ENCODE measurements at places on chromosomes 11 and 22.

- DNase-seq = no peak
Measured at GRCh38 chr11:66787934-66788758, 55.1 kb upstream of the RCE1 start.

DNA sequence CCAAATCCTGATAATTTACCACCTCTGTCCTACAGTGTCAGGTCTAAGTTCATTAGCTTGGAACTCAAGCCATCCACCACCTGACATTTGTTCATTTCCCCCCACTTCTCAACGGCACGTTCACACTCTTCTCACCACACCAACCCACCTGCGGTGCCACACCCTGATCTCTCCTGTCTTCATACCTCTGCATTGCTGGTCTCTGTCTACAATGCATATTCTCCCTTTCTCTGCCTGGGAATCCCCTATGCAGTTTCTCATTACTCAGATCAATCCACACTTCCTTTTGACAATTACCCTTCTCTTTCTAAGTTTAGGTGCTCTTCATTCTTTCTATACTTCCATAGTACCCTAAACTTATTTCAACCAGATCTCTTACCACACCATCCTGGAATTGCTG lies 20.4 kb upstream of the EMSY start:
- DNase-seq = no peak

DNA sequence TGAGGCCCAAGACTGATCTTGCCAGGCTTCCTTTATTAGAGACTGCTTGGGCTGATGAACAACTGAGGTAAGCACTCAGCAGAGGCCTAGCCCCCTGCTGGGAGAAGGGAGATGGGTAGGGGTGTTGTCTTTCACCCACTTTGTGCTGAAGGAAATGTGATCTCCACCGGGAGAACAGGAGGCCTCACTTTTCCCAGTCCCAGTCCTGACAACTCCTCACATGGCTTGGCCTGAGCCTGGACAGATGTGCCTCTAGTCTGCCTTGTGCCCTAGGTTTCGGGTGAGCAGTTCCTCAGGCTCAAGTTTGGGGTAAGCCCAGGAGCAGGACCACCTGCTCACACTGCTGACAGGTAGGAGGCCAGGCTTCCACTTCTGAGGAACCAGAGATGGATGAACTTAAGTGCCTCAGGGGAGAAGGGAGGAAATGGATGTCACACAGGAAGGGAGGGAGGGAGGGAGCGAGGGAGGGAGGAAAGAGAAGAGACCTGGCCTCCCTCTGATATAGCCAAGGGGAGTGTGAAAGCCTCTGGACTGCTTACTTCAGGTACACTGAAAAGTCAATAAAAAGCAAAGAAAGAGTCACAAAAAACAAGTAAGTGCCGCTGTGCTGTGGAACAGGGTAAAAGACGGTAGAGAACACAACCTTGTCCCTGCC lies 8.1 kb downstream of the CLPB start:
- DNase-seq = peak; percentile 72

DNA sequence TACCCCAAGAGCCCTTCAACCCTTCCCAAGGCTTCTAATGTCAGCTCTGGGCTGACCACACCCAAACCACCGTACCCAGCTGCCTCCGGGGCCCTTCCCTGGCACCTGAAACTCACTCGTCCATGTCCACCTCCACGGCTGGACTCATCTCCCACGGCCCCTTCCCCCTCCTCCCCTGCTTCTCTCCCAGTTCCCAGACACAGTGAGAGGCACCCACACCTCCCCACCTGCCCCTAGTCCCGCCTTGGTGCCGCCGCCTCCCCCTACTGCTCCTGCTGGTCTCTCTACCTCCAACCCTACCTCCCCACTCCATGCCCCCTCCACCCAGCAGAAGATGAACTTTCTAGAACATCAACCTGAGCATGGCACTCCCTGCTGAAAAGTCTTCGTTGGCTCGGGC lies 39.5 kb downstream of the ELFN2 start:
- DNase-seq = no peak

DNA sequence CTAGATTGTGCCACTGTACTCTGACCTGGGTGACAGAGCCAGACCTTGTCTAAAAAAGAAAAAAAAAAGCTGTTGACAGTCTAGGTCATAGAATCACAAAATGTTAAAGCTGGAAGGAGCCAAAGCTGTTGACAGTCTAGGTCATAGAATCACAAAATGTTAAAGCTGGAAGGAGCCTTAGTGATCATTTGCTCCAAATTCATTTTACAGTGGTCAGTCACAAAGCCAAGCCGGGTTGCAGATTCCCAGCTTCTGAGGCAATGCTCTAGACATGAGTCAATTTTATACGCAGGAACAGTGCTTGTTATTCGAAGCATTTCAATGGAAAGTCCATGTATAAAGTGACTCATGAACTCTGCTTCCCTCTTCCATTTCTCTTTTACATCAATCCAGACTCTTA lies 47.4 kb downstream of the SYT13 start:
- DNase-seq = no peak

DNA sequence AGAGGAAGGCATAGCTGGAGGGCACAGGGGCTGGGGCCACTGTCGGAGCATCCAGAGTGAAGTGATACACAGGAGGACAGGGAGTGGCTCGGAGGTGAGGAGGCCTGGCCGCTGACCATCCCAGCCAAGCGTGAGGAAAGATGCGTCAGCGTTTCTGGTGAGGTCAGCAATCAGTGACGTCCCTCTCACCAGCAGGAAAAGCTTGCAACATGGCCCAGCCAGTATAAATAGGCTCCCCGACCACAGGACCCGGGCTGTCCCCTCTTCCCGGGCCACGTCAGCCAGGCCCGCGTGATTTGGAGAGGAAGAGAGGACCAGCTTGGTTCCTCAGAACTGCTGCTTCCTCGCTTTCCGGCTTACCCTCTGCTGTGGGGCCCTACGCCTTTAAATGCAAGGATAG lies 4.2 kb upstream of the OSM start:
- DNase-seq = no peak

DNA sequence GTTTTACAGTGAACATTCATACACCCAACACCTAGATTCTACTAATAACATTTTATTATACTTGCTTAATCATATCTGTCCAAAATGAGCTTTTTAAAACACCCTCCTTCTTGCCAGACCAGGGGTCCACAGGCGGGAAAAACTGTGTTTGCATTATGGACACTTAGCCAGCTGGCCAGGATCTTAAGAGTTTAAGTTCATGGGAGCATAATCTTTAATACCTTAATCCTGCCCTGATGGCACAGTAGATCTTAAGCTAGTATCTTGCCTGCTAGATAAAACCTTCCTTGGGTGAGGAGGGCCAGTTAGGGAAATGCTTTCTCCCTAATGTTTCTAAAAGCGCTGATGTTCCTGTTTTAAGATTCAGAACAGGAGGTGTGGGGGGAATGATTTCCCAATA lies 13.1 kb upstream of the CCDC134 start:
- DNase-seq = no peak

All from NCI-H2171 (cell line).